ENCODE measurements at places on chromosomes 3 and 15.

DNA sequence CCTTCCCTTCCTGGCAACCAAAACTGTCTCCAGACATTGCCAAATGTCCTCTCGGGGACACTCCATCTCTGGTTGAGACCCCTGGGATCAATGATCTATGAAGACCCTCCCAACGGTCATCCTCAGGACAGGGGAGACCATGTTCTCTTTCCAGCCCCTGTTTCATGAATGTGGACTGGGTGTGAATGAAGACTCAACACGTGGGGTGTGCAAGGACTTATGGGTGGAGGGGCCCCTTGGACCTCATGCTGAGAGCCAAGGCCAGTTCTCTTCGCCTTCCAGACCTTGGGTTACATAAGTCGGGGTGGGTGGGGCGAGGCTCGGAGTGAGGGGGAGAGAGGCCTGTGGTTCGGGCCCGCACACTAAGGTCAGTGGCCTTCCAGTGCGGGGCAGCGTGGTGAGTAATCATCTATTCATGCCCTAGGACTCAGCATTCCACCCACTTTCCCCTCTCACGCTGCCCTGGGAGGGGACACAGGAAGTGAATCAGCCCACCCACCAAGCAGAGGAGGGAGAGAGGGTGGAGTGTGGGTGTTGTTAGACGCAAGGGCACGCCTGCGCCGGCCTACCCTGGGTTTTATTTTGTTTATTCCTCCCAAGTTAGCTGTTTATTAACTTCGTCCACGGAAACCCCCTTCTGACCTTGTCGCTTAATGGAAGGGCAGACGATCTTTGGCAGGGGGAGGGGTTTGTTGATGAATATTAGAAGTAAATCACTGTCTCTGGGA, 6.7 kb downstream of the PAQR5 start:
- H3K27ac ChIP-seq: no peak overlapping the region
- no peak overlapping the region for H3K4me3 ChIP-seq
- H3K36me3 ChIP-seq: peaks cover 2% of the 10 kb centered on the region
- peaks cover 76% of the 10 kb centered on the region for H3K27me3 ChIP-seq

- H3K27ac ChIP-seq: no peak overlapping the region
- H3K36me3 ChIP-seq: peaks cover 1% of the 10 kb centered on the region
- no peaks in the 10 kb centered on the region for H3K27me3 ChIP-seq
- peaks cover 70% of the 10 kb centered on the region for H3K4me1 ChIP-seq
- no peak for DNase-seq
- H3K4me3 ChIP-seq: no peak overlapping the region
These were observed 97.5 kb downstream of the RFTN1 start for GRCh38 chr3:16415911-16416476.

GRCh38 chr15:49115062-49115461, 40.3 kb downstream of the COPS2 start:
- no peak overlapping the region for H3K4me3 ChIP-seq
- no peak overlapping the region for H3K27ac ChIP-seq
- H3K27me3 ChIP-seq: no peaks in the 10 kb centered on the region
- peaks cover 19% of the 10 kb centered on the region for H3K36me3 ChIP-seq

DNA sequence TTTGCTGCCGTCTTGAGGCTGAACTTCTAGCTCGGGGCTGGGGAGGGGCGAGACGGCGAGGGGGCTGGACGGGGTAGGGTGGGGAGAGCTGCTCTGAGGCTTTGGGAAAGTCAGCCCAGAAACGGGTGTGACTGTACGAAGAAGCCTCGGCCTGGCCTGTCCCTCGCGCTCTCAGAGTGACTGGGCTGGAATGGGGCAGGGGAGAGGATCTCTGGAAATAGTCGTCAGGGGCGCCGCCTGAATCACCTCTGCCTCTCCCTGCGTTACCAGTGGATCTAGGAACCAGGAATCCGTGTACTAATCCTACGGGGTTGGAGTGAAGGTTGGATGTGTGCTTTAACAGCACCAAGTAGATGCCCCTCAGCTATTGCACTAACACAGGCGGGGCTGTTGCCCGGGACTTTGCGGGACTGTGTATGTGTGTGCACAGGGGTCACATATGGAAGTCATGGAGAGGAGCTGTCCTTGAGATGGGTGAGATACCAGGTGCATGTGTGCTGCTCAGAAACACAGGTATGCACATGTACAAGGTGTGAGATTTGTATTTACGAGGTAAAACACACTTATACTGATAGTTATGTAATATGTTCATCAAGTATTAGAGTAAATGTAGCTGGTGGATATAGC, 591 bp downstream of the FOXL2NB start:
- H3K27ac ChIP-seq: no peak overlapping the region
- peaks cover 82% of the 10 kb centered on the region for H3K27me3 ChIP-seq
- DNase-seq: no peak
- peak overlapping the region; percentile 64 for H3K4me3 ChIP-seq
- H3K36me3 ChIP-seq: peaks cover 2% of the 10 kb centered on the region

DNA sequence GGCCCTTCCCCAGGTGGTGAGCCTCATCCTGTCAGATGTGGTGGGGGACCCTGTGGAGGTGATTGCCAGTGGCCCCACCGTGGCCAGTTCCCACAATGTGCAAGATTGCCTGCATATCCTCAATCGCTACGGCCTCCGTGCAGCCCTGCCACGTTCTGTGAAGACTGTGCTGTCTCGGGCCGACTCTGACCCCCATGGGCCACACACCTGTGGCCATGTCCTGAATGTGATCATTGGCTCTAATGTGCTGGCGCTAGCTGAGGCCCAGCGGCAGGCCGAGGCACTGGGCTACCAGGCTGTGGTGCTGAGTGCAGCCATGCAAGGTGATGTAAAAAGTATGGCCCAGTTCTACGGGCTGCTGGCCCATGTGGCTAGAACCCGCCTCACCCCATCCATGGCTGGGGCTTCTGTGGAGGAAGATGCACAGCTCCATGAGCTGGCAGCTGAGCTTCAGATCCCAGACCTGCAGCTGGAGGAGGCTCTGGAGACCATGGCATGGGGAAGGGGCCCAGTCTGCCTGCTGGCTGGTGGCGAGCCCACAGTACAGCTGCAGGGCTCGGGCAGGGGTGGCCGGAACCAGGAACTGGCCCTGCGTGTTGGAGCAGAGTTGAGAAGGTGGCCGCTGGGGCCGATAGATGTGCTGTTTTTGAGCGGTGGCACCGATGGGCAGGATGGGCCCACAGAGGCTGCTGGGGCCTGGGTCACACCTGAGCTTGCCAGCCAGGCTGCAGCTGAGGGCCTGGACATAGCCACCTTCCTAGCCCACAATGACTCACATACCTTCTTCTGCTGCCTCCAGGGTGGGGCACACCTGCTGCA, 4.8 kb downstream of the GLYCTK start:
- peaks cover 23% of the 10 kb centered on the region for H3K36me3 ChIP-seq
- no peaks in the 10 kb centered on the region for H3K27me3 ChIP-seq
- H3K4me3 ChIP-seq: no peak overlapping the region

- H3K27me3 ChIP-seq: peaks cover 30% of the 10 kb centered on the region
- DNase-seq: no peak
- no peaks in the 10 kb centered on the region for H3K4me1 ChIP-seq
- no peaks in the 10 kb centered on the region for H3K36me3 ChIP-seq
These were observed 227.0 kb downstream of the CPNE4 start for GRCh38 chr3:131807822-131808221.

GRCh38 chr15:83843471-83843871, 189.5 kb downstream of the ADAMTSL3 start:
- H3K4me3 ChIP-seq: no peak overlapping the region
- no peak for DNase-seq
- H3K4me1 ChIP-seq: no peaks in the 10 kb centered on the region
- peaks cover 2% of the 10 kb centered on the region for H3K36me3 ChIP-seq
- no peak overlapping the region for H3K27ac ChIP-seq

GRCh38 chr15:64017082-64017588, 29.1 kb downstream of the DAPK2 start:
- H3K27me3 ChIP-seq: no peaks in the 10 kb centered on the region
- DNase-seq: no peak
- peaks cover 2% of the 10 kb centered on the region for H3K36me3 ChIP-seq
- H3K4me3 ChIP-seq: no peak overlapping the region
- H3K4me1 ChIP-seq: no peaks in the 10 kb centered on the region

DNA sequence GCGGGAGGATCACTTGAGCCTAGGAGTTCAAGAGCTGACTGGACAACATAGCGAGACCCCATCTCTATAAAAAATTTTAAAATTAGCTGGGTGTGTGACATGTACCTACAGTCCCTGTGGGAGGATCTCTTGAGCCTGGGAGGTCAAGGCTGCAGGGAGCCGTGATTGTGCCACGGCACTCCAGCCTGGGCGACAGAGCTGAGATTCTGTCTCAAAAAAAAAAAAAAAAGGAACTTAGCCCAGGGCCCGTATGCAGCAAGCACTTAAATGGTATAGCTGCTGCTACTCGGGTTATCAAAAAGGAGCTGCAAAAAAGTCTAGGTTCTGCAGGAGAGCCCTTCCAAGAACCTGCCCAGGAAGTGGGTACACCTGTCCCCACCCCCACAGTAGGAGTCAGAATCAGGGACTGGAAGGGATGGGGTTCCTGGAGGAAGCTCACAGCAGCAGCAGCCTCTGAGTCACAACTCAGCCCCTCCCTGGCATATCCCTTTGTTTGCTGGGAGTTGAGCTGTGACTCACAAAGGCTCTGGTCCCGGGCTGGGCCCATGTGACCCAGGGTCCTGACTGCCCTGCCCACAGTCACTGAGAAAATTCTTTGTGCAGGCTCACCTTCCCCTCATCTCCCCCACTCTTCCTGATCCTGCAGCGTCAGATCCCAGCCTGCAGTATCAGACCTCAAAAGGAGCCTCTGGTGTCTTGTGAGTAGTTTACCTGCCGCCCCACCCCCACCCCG, at the start of gene SPATA12:
TSS of gene SPATA12 (plus strand) at position 576 of the 733 bp plus-strand sequence. CDS start 13,031 bp downstream, outside the sequence.
- DNase-seq: no peak
- no peak within 1 kb of the TSS for H3K4me3 ChIP-seq
- H3K27me3 ChIP-seq: peaks cover 47% of the 10 kb centered on the region
- no peak within 1 kb of the TSS for H3K27ac ChIP-seq
- H3K4me1 ChIP-seq: no peaks in the 10 kb centered on the region

- DNase-seq: no peak
- H3K4me1 ChIP-seq: no peaks in the 10 kb centered on the region
- H3K27ac ChIP-seq: no peak overlapping the region
- no peaks in the 10 kb centered on the region for H3K27me3 ChIP-seq
- no peak overlapping the region for H3K4me3 ChIP-seq
These were observed 482.4 kb upstream of the SGO1 start for GRCh38 chr3:20668411-20668810.

DNA sequence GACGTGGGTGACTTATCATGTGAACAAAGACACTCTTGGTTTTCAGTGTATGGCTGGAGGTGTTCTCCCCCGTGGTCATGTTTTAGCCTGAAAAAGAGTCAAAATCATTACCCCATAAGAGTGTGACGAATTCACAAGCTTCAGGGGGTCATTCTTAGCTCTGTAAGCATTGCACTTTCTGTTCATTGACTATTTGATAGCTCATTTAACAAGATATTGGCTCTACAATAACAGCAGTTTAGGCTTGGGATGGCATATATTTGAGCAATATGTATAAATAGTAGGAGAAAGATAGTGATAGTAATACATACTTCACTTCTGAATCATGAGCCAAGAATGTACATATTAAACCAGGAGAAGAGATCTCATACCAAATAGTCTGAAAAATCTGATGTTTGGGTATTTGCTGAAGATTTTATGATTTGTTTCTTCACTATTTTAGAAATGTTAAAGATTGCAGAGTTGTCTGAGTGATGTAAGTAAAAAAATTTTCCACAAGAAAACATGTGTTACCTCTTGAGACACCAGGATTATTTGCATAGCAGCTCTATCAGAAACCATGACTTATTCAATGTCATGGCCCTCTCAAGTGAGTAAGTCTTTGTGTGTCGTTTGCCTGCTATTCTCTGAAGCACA, 996.0 kb downstream of the OTOL1 start:
- no peaks in the 10 kb centered on the region for H3K36me3 ChIP-seq
- H3K27ac ChIP-seq: no peak overlapping the region
- DNase-seq: no peak
- no peaks in the 10 kb centered on the region for H3K27me3 ChIP-seq
- no peak overlapping the region for H3K4me3 ChIP-seq

GRCh38 chr3:28151207-28151550, 90.2 kb upstream of the CMC1 start:
- no peak for DNase-seq
- no peak overlapping the region for H3K4me3 ChIP-seq
- H3K4me1 ChIP-seq: peaks cover 5% of the 10 kb centered on the region
- no peak overlapping the region for H3K27ac ChIP-seq
- H3K36me3 ChIP-seq: peaks cover 2% of the 10 kb centered on the region

- H3K36me3 ChIP-seq: peaks cover 12% of the 10 kb centered on the region
- no peaks in the 10 kb centered on the region for H3K27me3 ChIP-seq
- H3K27ac ChIP-seq: no peak overlapping the region
- no peaks in the 10 kb centered on the region for H3K4me1 ChIP-seq
- DNase-seq: no peak
- no peak overlapping the region for H3K4me3 ChIP-seq
These were observed 78.8 kb upstream of the MEX3B start for GRCh38 chr15:82124331-82125263.

GRCh38 chr15:57495554-57496165, 96.0 kb upstream of the MYZAP start:
- H3K4me3 ChIP-seq: no peak overlapping the region
- H3K27ac ChIP-seq: no peak overlapping the region
- H3K4me1 ChIP-seq: no peaks in the 10 kb centered on the region
- H3K36me3 ChIP-seq: no peaks in the 10 kb centered on the region
